Stimulated activated CD4-positive, alpha-beta T cell treated with anti-CD3 and anti-CD28 coated beads, Interleukin-1b, Interleukin-23, amount 100 ng/mL, for 1 hour (primary cell): ENCODE measurements at places on chromosomes 1 and 21.

- no peak for DNase-seq
These were observed 57.1 kb upstream of the DYNLT5 start for GRCh38 chr1:66695116-66695515.

- no peak for DNase-seq
These were observed 516.6 kb downstream of the SMYD3 start for GRCh38 chr1:245990315-245991022.

- DNase-seq: peak; percentile 6
These were observed 39.6 kb downstream of the RSPH1 start for GRCh38 chr21:42456457-42456856.

DNA sequence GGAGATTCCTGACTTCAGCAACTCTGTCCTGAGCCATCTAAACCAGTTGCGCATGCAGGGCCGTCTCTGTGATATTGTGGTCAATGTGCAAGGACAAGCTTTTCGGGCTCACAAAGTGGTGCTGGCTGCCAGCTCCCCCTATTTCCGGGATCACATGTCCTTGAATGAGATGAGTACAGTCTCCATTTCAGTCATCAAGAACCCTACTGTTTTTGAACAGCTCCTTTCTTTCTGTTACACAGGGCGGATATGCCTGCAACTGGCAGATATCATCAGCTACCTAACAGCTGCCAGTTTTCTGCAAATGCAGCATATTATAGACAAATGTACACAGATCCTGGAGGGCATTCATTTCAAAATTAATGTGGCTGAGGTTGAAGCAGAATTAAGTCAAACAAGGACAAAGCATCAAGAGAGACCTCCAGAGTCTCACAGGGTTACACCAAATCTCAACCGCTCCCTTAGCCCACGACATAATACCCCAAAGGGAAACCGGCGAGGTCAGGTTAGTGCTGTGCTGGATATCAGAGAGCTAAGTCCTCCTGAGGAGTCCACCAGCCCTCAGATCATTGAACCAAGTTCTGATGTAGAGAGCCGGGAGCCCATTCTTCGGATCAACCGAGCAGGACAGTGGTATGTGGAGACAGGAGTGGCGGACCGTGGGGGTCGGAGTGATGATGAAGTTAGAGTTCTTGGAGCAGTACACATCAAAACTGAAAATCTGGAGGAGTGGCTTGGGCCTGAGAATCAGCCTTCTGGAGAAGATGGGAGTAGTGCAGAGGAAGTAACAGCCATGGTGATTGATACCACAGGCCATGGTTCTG, 2.3 kb downstream of the ZBTB37 start:
- no peak for DNase-seq

GRCh38 chr1:166136699-166137401, 30.0 kb downstream of the FAM78B start:
- no peak for DNase-seq

GRCh38 chr21:34557261-34557660, 45.3 kb upstream of the KCNE1 start:
- no peak for DNase-seq
